Hepatocyte (in vitro differentiated cells): ENCODE measurements at places on chromosomes 13 and 19. TPM values are rescaled to one million over a fixed set of nuclear protein-coding genes. Genes with fewer than 3 reads are reported as not detected.

Gene PSG1
- 0.07 TPM in 1 of 2 replicates, not detected in the other for total RNA-seq

Gene SYT3
- 0.48 and 1.5 TPM in 2 replicates for total RNA-seq

Gene ARL11
- 0.10 TPM in 1 of 2 replicates, not detected in the other for total RNA-seq

Gene TNFSF9
- total RNA-seq, result 2.3 and 2.6 TPM in 2 replicates

Gene ZNF439
- total RNA-seq, result 3.8 and 4.6 TPM in 2 replicates

Gene TMEM59L
- 0.40 and 1.5 TPM in 2 replicates for total RNA-seq

Gene ZNF132
- 1.0 and 1.5 TPM in 2 replicates for total RNA-seq

Gene TEX26
- 0.36 and 0.57 TPM in 2 replicates for total RNA-seq

Gene NLRP5
- total RNA-seq, result not detected in 2 replicates

Gene KXD1
- 76.3 and 91.7 TPM in 2 replicates for total RNA-seq

Gene IZUMO1
- 0.40 and 0.57 TPM in 2 replicates for total RNA-seq

Gene WDR87
- not detected in 2 replicates for total RNA-seq

Gene GPR4
- total RNA-seq, result not detected in 2 replicates

Gene XPO4
- total RNA-seq, result 15.7 and 20.7 TPM in 2 replicates

Gene ANGPTL8
- total RNA-seq, result 24.9 and 25.5 TPM in 2 replicates

Gene CYP4F2
- total RNA-seq, result not detected in 2 replicates

Gene CD209
- not detected in 2 replicates for total RNA-seq

Gene ACOD1
- not detected in 2 replicates for total RNA-seq

Gene KIR2DL3
- not detected in 2 replicates for total RNA-seq

Gene KIR2DL1
- total RNA-seq, result not detected in 2 replicates

Gene ZNF584
- total RNA-seq, result 4.5 and 5.5 TPM in 2 replicates

Gene FSD1
- 1.2 and 6.3 TPM in 2 replicates for total RNA-seq

Gene KLK7
- total RNA-seq, result 0.20 and 3.9 TPM in 2 replicates

Gene OR7A5
- total RNA-seq, result not detected in 2 replicates

Gene KASH5
- total RNA-seq, result not detected in 2 replicates

Gene THSD8
- not detected in 2 replicates for total RNA-seq

Gene NAPSA
- 7.3 and 12.4 TPM in 2 replicates for total RNA-seq

Gene FFAR1
- total RNA-seq, result not detected in 2 replicates

Gene ZNF611
- 11.9 and 21.3 TPM in 2 replicates for total RNA-seq

Gene ATP13A1
- 53.0 and 113 TPM in 2 replicates for total RNA-seq

Gene PNMA8A
- 11.2 and 11.4 TPM in 2 replicates for total RNA-seq

Gene OR7G1
- total RNA-seq, result not detected in 2 replicates

Gene MBD3L2
- not detected in 2 replicates for total RNA-seq

Gene SHD
- 0.08 TPM in 1 of 2 replicates, not detected in the other for total RNA-seq

Gene B3GNT8
- total RNA-seq, result 5.3 and 9.2 TPM in 2 replicates

Gene DIAPH3
- total RNA-seq, result 7.3 and 7.9 TPM in 2 replicates

Gene RANBP3
- 51.0 and 78.1 TPM in 2 replicates for total RNA-seq

Gene SIGLEC12
- not detected in 2 replicates for total RNA-seq
